Cardiac fibroblast (primary cell): ENCODE measurements at places on chromosomes 6 and 20.

- DNase-seq: no peak
These were observed 21.6 kb upstream of the TOP1 start for GRCh38 chr20:41006936-41007474.

- DNase-seq: peak; percentile 38
These were observed 497.0 kb downstream of the BTBD3 start for GRCh38 chr20:12414446-12415274.

DNA sequence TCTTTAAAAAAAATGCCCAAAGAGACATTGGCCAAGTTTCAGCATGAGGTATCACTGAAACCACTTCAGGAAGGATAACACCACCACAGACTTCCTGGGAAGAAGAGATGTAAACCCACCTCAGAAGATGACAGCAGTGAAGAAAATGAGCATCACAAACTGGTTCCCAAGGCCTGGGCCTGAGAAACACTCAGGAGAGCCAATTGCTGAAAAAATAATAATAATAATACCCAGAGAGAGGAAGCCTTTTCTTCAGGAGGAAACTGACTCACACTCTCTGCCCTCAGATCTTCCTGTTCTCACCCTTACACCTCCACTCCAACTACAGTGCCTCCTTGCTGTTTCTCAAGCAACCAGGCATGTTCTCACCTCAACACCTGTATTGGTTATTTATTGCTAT, 68.1 kb upstream of the MAFB start:
- DNase-seq: peak; percentile 5

DNA sequence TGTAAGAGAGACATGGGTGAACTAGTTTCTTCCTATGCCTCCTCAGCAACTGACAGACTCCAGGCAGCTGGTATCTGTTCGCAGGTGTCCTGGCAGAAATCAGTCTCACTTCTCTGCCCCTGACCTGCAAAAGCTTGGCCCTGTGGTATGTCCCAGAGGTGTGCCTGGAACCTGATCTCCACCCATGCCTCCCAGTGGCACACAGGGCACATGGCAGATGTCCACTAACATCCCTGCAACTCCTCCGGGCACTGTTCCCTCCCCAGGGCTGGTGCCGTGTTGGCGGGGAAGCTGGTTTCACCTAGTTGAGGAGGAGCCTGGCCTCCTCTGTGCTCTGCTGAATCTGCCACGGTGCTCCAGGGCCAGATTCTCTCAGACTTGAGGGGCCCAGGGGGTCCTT, 123.3 kb upstream of the GGTLC1 start:
- no peak for DNase-seq

- no peak for DNase-seq
These were observed 174.2 kb downstream of the DLL1 start for GRCh38 chr6:170116636-170117035.

- DNase-seq: no peak
These were observed 30.6 kb upstream of the PBOV1 start for GRCh38 chr6:138248878-138249277.

- peak; percentile 90 for DNase-seq
These were observed 80.1 kb upstream of the PTPRK start for GRCh38 chr6:128600397-128600951.

- peak; percentile 38 for DNase-seq
These were observed 195.5 kb upstream of the PDE10A start for GRCh38 chr6:165858586-165858985.

DNA sequence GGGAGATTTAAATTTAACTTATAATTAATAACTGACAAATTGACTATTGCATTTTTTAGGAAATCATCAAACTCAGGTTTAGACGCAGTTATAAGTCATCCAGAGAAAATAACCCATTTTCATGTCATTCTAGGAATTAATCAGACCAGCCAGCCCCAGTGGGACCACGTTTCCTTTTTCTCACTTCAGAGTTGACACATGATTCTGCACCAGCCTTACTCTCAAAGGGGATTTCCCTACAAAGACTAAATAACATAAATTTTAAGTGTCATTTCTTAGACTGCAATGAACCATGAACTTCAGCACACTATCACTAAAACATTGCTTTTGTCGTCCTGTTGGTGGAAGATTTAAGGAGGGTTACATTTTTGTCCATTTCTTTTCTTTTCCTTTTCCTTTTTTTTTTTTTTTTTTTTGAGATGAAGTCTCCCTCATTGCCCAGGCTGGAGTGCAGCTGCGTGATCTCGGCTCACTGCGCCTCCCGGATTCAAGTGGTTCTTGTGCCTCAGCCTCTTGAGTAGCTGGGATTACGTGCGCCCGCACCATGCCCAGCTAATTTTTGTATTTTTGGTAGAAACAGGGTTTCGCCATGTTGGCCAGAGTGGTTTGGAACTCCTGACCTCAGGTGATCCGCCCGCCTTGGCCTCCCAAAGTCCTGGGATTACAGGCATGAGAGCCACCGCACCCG, 3.6 kb downstream of the IPCEF1 start:
- DNase-seq: no peak

DNA sequence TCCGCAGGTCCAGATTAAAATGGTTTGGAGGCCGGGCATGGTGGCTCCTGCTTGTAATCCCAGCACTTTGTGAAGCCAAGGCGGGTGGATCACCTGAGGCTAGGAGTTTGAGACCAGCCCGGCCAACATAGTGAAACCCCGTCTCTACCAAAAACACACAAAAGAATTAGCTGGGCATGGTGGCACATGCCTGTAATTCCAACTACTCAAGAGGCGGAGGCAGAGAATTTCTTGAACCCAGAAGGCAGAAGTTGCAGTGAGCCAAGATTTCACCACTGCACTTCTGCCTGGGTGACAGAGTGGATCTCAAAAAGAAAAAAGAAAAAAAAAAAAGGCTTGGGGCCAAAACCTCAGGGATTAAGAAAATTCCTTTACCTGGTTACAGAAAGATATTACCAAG, 30.5 kb downstream of the C6orf15 start:
- DNase-seq: no peak

GRCh38 chr6:147547369-147547902, 38.9 kb downstream of the SAMD5 start:
- no peak for DNase-seq

GRCh38 chr6:80742481-80742880, 636.0 kb downstream of the BCKDHB start:
- peak; percentile 54 for DNase-seq

DNA sequence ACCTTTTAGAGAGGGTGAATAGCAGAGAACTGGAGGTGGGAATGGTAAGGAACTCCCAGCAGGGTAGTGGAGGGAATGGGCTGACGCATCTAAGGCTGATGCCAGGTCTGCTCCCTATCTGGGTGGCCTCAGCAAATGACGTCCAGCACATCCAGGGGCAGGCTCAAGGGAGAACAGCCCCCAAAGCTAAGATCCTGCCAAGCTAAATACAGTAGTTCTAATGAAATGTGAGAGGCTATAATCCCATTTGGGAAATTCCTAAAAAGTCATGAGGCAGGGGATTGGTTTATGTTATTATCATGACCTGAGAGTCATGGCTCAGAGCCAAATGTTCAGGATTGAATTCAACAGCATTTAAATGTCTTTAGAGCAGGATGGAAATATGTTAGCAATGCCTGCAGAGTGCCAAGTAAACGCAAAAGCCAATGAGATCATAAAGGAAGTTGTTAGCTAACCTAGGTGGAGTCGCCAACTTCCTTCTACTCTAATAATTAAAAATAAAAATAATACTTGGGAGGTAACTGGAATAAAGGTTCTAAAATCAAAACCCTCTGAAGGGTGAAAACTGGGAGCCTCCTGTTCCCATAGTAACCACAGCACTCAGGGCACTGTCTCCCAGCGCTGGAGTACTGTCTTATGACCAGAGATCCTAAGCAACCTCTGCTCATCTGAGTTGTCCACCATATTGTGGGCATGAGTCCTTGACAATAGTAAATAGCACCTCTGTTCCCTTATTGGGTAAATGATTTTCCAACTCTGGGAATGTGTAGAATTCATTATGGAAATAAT, 34.8 kb downstream of the IYD start:
- DNase-seq: peak; percentile 98

GRCh38 chr6:33324125-33324524, 6.6 kb upstream of the ZBTB22 start:
- no peak for DNase-seq

GRCh38 chr6:4797587-4797986, 21.4 kb downstream of the CDYL start:
- no peak for DNase-seq

- DNase-seq: no peak
These were observed 472.5 kb upstream of the BTBD3 start for GRCh38 chr20:11445161-11445560.

GRCh38 chr6:33405386-33405940, 5.4 kb upstream of the PHF1 start:
- DNase-seq: no peak

DNA sequence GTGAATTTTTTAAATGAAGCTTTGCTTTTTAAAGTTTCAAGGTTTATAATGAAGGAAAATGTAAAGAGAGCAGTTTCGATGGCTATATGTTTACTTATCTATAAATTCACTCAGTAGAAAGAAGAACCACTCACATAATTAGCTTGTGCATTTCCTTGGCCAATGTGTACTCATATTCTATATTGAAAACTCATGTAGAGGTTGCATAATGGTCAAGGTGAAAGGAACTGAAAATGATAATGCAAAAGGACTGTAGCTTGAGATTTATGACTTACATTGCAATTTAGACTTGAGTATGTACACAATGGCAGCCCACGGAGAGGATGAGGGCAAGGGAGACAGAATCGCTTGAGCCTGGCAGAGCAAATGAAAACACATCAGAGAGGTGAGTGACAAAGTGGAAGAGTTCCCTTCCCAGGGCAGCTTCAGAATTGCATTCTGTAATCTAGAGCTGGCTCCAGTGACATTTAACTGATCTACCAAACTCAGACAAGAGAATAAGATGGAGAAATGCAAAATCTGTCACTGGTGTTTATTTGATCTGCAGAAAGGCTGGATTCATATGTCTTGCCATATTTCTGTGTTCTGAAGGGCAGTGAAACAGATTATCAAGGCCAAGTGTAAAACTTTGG, 191.8 kb downstream of the TMEM200A start:
- DNase-seq: no peak

GRCh38 chr6:81762606-81763005, 10.1 kb upstream of the TENT5A start:
- no peak for DNase-seq

DNA sequence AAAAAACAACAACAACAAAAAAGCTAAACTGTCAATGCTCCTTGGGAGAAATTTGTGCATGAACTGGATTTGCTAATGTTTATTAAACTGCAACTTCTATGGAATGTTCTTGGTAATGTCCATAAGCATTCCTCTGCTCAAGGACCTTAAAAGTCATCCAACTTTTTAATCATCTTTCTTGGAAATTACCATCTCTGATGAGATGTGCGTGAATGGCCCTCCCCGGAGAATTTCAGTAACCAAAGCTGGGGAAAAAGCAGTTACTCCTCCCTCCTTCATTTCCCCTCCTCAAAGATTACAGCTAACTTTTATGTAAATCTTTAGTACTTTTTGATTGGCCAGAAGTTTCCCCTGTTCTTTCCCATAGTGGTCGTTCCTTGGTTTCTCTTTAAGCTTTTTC, 5.2 kb downstream of the TBCC start:
- DNase-seq: peak; percentile 49

- no peak for DNase-seq
These were observed 286.2 kb upstream of the EXOC2 start for GRCh38 chr6:978937-979685.

DNA sequence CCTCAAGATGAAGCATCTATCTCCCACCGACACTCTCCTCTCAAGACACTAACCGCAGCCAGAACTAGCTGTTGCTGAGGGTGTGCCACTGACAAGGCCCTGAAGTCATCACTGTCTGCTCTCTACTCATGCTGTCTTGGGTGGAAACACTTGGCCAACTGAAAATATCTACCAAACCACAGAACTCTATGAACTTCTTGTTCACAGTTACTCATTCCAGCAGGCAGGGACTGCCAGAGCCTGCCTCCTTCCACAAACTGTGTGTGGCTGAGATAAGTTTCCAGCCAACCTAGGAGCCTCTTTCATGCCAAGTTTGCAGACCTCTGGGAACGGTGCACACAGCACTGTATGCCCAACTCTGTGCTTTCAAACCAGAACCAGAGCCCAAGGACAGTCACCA, 45.5 kb upstream of the NXT1 start:
- peak; percentile 54 for DNase-seq

DNA sequence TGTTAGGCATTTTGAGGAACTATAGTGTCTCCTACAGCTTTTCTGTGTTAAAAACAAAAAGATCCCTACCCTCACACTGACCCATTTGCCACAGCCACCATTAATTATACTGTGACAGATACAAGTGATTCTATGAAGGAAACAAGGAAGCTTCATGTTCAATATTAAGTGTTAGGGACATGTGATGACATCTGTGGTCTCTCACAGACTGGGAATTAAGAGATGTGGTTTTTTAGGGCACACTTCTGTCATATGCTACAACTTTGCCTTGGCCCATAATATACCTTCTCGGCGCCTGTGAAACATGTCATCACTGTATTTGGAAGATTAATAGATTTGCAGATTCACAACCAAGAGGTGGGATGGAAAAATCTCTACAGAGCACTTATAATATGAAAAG, 102.9 kb upstream of the TCF21 start:
- no peak for DNase-seq

DNA sequence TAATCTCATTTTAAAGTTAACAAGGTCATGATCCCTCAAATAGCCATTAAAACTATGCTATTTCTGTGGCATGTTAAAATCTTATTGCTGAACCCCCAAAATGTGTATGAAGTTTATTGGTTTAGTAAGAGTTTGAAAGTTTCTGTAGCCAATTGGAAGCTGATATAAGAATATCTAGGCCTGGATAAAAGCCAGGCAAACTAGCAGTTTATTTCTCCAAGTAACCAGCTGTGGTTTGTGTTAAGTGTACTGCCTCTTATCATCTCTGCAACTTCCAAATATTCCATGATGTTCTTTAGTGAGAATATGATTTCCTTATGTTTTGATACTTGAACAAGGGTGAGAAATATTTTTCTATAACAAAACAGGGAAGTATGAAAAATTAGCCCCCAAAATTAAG, 76.7 kb downstream of the PRSS35 start:
- no peak for DNase-seq

DNA sequence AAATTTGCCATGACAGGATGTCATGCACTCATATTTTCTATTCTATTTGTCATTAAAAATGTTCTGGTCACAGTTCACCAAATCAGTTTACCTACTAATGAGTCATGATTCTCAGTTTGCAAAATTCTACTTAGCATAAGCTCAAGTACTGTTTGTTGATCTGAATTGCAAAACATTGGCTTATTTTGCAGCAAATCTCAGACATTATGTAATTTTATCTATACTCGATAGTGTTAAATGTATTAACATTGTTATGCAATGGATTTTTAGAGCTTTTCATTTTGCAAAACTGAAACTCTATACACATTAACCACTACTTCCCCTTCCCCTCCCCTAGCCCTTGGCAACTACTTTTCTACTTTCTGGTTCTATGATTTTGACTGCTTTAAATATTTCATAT, 213.8 kb upstream of the ZFP64 start:
- DNase-seq: no peak

- DNase-seq: no peak
These were observed 15.0 kb downstream of the ESR1 start for GRCh38 chr6:151822252-151823111.

GRCh38 chr6:85406641-85407075, 43.2 kb upstream of the NT5E start:
- no peak for DNase-seq
